ENCODE measurements at places on chromosomes 12 and 14.

DNA sequence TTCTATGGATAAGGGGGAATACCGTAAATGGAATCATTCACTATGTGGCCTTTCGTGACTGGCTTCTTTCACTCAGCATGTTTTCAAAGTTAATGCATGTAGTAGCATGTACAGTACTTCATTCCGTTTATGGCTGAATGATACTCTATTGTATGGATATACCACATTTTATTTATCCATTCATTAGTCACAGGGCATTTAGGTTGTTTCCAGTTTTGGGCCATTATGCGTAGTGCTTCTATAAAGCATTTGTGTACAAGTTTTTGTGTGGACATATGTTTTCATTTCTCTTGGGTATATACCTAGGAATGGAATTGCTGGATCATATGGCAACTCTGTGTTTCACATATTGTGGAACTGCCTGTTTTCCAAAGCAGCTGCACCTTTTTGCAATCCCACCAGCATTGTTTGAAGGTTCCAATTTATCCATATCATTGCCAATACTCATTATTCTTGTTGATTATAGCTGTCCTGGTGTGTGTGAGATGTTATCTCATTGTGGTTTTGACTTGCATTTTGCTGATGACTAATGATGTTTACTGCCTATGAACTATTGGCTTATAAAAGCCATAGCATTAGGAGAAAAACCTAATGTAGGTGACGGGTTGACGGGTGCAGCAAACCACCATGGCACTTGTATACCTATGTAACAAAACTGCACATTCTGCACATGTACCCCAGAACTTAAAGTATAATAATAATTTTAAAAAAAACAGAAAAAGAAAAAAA is 45.5 kb downstream of the ATF7IP start:
- no peak for DNase-seq

DNA sequence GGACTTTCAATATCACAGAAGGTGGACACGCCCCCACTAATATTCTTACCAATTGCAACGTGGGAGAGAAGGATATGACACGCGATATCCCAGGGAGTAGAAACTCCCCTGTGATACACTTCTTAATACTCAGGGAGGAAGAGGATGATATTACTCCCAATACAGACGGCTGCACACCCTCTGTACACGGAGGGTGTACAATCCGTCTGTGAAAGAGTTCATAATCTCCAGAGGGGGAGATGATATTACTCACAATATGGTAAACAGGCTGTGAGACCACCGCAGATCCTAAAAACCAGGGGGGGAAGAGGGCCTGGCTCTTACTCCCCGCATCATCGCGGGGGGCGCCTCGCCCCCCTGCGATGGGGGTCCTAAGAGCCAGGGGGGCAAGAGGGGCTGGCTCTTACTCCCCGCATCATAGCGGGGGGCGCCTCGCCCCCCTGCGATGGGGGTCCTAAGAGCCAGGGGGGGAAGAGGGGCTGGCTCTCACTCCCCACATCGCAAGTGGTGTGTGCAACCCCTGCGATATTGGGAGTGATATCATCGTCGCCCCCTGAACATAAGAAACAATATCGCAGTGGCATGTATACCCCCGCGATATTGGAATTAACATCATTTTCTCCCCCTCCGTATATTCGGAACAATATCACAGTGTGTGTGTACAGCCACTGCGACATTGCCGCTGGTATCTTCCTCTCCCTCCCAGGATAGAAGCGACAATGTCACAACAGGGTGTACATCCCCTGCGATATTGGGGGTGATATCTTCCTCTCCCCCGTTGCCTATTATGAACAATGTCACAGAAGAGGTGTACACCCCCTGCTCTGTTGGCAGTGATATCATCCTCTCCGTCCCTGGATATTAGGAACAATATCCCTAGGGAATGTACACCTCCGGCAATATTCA is 8.9 kb upstream of the CLEC6A start:
- no peak for DNase-seq

DNA sequence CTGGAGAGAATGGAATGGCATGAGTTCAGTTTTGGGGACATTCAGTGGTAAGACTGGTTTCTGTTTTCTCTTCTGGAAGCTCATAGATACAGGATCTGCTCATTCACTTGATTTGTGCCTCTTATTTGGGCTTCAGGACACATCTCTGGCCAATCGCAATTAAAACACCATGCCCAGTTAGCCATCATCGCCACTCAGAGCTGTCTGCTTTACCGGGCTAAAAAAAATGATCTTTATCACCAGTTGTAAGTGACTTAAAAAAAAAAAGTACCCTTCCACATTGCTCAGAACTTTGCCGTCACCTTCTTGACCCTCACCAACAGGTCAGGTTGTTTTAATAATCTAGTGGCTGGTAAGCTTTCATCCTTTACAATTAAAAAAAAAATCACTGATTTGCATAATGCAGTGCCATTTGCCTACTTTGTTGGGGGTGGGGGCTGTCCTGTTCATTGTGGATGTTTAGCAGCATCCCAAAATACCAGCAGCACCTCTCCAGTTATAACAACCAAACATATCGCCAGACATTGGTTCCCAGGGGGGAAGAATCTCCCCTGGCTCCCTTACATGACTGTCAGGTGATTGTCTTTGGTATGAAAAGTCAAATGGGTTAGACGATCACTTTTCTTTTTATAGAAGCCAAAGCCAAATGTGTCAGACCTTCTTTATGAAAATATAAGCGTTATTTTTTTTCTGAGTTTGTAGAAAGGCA is 150.1 kb downstream of the PRKCH start:
- no peak for DNase-seq

- no peak for DNase-seq
Measured at GRCh38 chr12:127113945-127114344, 1153.0 kb upstream of the TMEM132C start.

GRCh38 chr12:58988643-58989344 is 68.5 kb upstream of the LRIG3 start:
- DNase-seq: no peak

DNA sequence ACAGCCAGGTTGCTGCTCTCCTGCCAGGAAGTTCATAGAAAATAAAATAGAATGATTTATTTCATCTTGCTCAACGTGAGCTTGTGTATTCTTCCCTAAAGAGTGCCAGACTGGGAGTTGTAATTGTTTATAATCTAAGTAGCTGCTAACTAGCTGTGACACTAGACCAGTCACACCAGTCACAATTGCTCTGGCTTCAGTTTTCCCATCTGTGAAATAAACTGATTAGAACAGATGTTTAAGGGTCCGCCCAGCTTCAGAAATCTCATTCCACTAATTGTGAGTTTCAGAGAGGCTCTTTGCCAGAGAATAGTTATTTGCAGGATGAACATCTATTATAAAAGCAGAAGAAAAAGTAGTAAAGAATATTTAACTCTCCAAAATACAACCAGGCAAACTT is 55.6 kb upstream of the ZDHHC17 start:
- no peak for DNase-seq

GRCh38 chr14:78358591-78358990 is 188.4 kb downstream of the NRXN3 start:
- DNase-seq: peak; percentile 51

DNA sequence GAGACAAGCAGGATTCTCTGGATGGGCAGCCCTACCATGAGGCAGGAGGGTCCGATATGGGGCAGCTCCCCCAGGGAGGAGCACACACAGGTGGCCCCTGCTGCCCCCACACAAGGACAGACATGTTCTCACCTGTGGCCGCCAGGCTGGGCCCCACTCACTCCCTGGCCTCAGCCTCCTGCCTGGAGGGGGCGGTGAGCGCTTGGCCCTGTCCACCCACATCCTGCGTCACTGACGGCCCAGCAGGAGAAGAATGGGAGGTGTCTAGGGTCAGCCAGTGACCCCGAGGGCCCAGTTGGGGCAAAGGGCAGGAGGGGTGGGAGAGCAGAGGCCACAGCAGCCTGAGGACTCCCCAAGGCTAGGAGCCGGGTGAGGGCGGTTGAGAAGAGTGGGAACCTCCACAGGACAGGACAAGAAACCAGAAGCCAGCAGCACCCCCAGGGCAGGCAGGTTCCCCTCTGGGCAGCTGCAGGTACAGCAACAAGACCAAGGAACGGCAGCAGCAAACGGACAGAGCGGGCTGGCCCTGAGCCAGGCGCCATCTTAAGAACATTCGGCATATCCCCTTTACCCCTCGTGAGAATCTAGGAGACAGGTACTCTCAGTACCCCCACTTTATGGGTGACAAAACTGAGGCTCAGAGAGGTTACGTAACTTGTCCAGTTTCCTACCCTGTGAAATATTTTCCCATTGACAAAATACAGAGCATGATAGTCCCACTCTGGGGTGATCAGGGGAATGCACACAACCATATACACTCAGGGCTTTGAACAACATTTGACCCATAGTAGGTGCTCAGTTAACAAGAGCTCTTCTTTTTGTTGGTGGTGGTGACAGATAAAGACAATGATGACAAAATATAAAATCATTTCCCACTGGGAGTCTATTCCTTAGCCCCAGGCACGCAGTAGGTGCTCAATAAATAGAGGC is 74.3 kb downstream of the NCOR2 start:
- no peak for DNase-seq

DNA sequence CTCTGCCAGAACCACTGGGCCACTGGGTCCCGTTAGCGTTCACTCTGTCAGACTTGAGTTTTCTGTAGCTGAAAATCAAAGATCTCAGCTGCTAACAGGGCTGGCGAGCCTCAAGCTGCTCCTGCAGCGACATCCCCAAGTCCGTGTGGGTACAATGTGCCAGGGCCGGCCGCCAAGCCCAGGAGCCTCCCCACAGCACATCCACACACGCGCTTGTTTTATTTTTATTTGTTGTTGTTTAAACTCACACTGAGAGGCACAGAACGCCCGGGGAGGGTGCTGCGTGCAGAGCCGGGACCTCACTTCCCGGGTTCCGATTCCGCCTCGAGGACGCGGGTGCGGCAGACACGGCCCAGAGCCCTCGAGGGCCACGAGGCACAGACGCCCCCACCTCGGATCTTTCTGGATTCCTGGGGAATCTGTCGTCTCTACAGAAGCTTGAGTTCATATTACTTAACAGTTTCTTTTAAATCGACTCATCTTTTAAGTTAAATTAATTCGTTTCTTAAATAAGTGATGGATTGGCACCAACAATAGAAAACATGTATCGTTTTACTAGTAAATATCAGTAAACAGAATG is 9.3 kb downstream of the GALNT9 start:
- no peak for DNase-seq

DNA sequence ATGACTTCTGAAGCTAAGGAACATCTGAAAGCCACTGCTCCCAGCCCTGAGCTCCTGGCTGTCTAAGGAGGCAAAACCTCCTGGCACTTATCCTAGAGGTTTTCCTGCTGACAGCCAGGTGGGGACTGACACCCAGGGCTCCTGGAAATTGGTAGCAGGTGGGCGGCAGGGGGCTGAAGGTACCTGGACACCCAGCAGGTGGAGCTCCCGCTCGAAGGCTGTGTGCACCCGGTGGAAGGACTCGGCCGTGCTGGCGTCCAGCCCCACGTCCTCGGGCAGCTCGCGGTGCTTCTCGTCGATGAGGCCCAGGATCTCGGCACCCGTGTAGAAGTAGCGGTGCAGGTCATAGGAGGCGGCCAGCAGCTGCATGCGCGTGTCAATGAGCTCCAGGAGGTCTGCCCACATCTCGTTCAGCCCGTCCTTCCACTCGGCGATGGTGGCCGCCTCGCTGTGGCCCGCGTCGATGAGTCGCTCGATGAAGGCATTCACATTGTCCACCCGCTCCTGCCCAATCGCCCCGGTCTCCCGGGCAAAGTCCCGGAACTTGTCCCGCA is 68.2 kb downstream of the PLEKHG3 start:
- DNase-seq: no peak

GRCh38 chr14:103271189-103271588 is 62.8 kb upstream of the EIF5 start:
- DNase-seq: no peak

- DNase-seq: peak; percentile 64
Measured at GRCh38 chr14:78752518-78753188, 582.5 kb downstream of the NRXN3 start.

DNA sequence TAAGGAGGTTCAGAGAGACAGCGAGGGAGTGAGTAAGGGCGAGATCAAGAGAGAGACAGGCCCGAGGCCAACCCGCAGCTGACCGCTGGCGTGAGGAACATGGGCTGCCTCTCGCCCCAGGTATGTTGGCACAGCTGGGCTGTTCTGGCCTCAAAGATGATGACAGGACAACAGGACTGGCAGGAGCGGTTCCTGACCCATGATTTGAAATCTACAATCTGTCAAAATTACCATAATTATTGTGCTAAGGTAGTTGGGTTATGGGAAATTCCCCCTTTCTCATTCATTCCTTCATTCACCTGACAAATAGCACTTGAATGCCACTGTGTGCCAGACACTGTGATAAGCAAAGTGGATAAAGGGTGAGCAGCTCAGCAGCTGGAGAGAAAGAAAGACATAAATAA is 5.1 kb upstream of the ENDOU start:
- no peak for DNase-seq

DNA sequence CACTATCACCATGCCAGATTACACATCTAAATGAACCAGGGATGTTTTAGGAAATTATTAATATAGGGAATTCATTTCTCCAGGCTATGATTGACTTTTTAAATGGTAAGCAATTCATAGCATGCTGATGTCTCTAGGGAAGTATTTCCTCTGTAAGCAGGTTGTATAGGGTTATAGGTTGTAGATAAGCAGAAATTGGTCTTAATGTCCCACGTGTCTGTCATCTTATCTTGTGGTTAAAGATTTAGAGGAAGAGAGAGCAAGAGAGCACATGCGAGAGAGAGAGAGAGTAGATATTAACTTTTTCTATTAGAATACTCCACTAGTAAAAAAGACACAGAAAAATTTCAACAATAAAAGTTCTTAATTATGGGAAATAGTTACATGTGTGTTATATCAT is 32.6 kb downstream of the TRHDE start:
- no peak for DNase-seq

DNA sequence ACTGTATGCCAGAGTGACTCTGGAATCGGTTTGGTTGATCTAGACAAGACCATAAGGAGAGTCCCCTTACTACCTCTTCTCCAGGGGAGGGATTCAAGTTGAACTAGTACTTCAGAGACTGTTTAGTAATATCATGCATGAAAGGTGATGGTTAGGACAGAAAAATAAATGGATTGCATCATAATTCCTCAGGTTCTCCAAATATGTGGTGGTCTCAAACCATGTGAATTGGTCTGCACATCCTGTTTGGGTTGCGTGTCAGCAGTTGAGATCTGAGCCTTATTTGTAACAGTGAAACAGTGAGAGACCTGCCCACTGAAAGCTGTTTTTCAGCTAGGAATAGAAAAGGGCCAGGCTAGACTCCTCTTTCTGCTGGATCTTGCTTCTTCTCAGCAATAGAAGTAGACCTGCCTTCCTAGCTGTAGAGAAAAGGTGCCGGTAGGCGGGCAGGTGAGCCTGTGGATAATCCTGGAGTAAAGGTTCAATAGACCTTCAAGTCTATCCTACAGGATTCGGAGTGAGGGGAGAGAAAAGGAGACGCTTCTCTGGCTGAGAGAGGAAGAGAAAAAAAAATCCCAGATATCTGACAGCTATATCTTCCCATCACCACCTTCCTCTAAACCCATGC is 258.5 kb upstream of the E2F7 start:
- no peak for DNase-seq

- DNase-seq: no peak
Measured at GRCh38 chr12:79267580-79267979, 403.0 kb downstream of the SYT1 start.

GRCh38 chr12:5518584-5519365 is 86.9 kb downstream of the NTF3 start:
- DNase-seq: no peak
